ENCODE measurements at places on chromosomes 3 and 15.

DNA sequence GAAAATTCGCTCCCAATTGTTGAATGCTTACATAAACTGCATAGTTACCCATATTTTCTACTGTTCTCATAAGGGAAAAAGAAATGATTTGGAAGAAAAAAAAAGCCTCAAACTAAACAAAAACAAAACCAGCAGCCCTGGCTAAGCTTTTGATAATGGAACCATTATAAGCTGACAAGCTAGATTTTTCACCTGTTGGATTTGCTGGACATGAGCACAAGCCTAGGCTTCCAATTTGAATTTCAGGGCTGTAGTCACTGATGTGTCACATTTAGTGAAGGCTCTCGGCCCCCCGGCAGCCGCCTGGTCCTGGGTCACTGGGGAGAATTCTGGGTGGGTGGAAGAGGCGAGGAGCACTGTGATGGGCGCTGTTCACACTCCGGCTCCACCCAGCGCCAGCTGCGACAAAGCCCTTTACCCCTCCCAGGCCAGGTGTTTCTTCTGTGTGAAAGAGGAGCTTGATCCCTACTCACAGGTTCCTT, 4.6 kb downstream of the FBXL22 start:
- no peak for DNase-seq

GRCh38 chr15:91635080-91635479, 218.4 kb upstream of the SLCO3A1 start:
- no peak for DNase-seq

DNA sequence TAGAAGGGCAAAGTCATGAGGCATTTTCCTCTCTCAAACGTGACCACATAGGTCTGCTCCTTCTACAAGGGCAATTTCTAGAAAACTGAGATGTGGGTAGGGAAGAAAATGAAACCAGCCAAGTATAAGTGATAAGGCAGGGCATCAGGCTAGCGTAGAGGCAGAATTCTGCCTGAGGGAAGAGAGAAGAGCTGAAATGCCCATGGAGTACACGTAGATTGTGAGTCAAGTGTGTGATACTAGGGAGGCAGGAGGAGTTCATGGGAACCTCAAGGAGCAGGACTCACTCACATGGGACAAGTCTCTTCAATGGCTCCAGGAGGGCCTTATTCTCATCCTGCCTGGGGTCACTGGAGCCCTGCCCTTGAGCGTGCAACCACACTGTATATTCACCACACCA, 34.9 kb upstream of the PPP4R2 start:
- no peak for DNase-seq

GRCh38 chr3:119375106-119375505, 80.9 kb downstream of the ARHGAP31 start:
- no peak for DNase-seq

DNA sequence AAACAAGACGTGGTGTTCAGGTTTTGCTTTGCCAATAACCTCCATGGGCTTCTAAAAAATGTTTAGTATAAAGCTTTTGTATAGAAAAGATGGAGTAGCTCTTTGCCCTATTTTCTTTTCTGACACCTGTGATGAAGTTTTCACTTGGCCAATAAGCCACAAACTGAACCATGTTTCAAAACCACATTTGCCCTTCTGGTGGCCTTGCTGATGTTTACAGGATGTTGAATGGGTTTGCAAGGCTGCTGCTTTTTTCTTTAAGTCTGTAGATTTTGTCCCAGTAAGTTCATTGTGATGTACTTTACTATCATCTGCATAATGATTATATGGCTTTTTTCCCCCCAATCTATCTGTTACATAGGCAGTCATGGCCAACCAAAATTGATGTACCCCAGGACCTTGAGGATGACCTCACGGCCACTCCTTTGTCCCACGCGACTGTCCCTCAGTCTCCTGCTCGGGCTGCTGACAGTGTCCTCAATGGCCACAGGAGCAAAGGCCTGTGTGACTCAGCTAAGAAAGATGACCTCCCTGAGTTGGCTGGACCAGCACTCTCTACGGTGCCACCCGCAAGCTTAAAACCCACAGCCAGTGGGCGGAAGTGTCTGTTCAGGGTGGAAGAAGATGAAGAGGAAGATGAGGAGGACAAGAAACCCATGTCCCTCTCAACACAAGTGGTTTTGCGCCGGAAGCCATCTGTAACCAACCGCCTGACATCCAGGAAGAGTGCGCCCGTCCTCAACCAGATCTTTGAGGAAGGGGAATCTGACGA, 60.8 kb downstream of the SNRK start:
- no peak for DNase-seq

GRCh38 chr3:153901152-153901551, 220.0 kb upstream of the ARHGEF26 start:
- DNase-seq: no peak

Measured in activated CD8-positive, alpha-beta memory T cell treated with anti-CD3 and anti-CD28 coated beads for 48 hours (primary cell).